ENCODE measurements at places on chromosomes 13 and 19.

DNA sequence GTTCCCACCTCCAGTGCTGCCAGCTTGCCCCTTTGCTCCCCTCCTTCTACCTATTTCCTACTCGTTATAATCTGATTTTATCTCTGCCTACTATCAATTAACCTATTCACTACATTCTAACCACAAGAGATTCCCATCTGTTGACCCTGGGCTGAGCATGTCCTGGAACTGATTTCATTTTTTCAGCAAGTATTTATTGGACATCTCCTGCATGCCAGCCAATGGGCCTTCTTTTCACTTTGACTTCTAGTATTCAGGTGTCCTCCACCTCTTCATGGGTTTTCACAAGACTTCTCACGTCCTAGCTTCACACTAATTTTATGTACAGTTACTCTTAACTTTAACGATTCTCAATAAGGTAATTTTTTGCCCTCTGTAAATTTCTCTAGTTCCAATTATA lies 282.7 kb upstream of the KLHL1 start:
- DNase-seq = peak; percentile 4

DNA sequence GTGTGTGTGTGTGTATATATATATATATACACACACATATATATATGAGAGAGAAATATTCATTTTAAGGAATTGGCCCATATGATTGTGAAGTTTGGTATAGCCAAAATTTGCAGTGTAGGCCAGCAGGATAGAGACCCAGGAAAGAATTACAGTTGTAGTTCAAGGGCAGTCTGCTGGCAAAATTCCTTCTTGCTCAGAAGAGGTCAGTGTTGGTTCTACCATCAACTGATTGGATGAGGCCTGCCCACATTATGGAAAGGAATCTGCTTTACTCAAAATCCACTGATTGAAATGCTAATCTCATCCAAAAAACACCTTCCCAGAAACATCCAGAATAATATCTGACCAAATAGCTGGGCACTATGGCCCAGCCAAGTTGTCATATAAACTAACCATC lies 24.0 kb downstream of the RNF6 start:
- DNase-seq = no peak

DNA sequence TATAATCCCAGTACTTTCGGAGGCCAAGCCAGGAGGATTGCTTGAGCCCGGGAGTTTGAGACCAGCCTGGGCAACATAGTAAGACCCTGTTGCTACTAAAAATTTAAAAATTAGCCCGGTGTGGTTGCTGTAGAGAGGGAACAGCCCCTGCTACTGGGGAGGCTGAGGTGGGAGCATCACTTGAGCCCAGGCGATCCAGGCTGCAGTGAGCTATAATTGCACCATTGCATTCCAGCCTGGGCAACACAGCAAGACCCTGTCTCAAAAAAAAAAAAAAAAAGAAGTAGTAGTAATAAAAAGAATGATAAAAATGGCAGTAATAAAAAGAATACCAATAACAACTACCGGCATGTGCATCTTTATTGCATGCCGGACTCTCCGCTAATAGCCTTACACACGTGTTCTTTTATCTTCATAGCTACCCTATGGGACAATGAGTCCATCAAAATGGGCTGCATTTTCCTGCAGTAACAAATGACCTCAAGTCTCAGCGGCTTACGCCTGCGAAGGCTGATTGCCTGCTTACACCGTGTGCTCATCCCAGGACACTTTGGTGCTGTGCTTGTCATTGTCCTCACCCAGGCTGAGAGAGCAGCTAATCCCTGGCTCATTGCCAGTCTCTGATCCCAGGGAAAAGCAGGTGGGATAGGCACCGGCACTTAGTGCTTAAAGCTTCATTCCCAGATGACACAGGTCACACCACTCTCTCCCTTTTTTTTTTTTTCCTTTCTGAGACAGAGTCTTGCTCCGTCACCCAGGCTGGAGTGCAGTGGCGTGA lies 14.4 kb upstream of the SYCN start:
- DNase-seq = peak; percentile 38

DNA sequence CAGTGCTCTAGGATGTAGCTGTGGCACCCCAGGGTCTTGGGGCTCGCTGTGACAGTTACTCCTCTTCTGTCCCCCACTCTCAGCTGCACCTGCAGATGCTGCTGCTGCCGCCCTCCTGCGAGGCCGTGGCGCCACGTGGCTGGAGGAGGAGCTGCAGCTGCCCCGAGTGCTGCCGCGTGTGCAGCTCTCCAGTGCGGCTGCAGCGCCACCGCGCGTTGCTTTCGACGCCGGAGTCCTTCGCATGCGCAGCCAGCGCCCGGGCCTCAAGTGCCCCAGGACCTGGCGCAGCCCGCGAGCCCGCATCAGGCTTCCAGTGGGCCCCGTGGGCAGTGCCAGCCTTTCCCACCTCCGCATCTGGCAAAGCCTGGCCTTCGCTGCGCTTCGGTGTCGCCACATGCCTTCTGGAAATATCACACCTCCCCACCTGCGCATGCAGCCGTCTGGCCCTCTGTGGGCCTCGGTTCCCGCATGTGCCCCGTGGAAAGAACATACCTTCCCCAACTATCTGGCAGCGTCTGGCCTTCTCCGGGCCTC lies 692 bp upstream of the ZNF580 start:
- peak; percentile 96 for DNase-seq

- DNase-seq = peak; percentile 82
Observed at GRCh38 chr19:7925171-7925851, 624 bp downstream of the CTXN1 start.

GRCh38 chr13:98222816-98223215 lies 45.7 kb upstream of the RNF113B start:
- DNase-seq = no peak

DNA sequence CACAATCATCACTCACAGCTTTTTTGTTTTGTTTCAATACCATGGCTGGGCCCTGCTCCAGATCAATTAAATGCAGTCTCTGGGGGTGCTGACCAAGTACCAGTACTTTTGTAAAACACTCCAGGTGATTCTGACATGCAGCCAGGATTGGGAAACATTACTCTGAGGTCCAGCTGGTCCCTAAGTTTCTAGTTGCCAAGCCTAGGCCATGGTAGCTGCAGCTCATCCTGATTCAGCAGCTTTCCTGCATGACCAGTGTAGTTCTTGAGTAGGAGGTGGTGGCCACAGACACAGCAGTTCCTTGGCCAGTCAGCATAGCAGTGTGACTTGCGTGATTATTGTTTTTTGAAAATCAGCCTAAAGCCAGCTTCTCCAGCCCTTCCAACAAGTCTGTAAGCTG lies 859.1 kb downstream of the DIAPH3 start:
- no peak for DNase-seq

DNA sequence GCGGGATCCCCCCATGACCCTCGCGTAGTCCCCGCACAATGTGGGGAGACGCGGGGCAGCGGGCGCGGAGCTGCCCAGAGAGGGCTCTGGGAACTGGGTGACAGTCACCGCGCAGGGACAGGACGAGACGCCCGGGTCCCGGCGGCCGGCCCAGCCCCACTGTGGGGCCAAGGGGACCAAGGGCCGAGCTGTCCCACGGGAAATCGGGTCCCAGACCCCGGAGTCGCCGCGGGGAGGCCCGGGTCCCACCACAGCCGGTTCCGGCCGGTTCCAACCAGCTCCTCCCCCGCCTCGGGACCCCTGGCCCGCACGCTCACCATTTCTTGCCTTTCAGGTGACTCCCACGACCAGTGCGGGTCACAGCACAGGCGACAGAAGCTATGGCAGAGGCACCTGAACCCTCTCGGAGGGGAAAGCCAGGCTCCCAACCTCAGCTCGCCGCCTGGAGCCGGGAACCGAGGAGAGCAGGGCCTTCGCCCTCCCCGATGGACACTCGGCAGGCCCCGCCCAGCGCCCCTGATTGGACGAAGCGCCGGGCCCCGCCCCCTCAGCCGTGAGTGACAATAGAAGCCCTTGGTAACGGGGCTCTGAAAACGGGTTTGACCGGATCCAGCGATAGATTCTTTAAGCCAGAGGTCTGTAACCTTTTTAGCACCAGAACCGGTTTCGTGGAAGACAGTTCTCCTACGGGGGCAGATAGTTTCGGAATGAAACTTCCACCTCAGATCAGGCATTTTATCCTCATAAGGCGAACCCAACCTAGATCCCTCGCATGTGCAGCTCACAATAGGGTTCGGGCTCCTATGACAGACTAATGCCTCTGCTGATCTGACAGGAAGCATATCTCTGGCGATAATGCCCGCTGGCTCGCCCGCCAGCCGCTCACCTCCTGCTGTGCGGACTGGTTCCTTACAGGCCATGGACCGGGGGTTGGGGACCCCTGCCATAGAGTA lies at the start of gene ZNF433:
Gene ZNF433, minus strand, starts transcription at position 460 of the 953 bp plus-strand sequence. Its CDS starts 140 bp downstream, at position 320.
- peak; percentile 97 for DNase-seq

DNA sequence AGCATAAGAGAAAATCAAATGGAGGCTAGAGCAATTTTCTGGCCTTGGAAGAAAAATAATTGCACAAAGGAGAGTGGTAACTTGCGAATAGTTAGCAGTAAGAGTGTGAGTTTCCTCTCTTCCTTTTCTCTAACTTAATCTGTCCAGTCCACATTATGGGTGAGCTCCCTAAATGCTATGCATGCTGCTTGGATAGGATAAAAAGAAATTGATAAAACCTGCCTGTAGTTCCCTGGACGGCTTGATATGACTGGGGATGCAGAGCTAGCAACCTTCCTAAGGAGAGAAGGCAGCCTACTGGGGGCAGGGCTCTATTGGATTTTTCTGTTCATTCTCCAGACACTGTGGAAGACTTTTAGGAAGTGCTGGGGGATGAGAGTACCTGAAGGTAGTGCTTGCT lies 311.3 kb downstream of the LMO7 start:
- DNase-seq = no peak

GRCh38 chr19:435056-435706 lies 25.7 kb downstream of the SHC2 start:
- peak; percentile 29 for DNase-seq

GRCh38 chr19:28334419-28334818 lies 878.5 kb downstream of the UQCRFS1 start:
- no peak for DNase-seq

DNA sequence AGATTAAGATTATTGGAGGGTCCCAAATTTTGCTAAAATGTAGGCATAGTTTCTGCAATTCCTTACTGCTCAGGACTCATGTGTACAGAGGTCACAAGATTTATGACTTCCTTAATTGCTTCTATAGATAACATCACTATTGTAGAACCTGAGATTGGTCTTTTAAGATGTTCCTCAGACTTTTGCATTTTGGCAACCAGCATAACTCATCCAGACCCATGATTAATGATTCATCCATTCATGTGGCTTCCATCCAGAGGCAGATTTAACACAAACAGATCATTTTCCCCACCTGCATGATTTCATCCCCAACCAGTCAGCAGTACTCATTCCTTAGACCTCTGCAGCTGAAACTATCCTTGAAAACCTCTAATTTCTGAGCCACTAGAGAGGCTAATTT lies 34.5 kb upstream of the CEACAM8 start:
- DNase-seq = no peak

DNA sequence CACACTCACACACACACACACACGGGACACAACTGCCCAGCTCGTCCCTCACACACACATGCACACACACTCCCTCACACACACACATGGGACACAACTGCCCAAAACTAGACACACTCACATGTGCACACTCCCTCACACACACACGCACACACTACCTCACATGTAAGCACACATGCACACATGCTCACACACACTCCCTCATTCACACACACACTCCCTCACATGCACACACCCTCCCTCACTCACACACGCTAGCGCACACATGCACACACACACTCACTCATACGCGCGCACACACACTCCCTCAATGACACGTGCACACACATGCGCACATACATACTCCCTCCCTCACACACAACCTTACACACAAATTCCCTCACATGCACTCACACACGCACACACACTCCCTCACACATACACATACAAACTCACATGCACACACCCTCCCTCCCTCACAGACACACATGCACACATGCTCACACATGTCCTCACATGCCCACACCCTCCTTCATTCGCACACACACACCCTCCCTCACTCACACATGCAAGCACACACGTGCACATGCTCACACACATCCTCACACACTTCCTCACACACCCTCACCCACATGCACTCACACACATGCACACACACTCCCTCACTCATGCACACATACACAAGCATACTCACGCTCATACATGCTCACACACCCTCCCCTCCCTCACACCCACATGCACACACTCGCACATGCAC lies 9.0 kb upstream of the RASA3 start:
- DNase-seq = no peak

DNA sequence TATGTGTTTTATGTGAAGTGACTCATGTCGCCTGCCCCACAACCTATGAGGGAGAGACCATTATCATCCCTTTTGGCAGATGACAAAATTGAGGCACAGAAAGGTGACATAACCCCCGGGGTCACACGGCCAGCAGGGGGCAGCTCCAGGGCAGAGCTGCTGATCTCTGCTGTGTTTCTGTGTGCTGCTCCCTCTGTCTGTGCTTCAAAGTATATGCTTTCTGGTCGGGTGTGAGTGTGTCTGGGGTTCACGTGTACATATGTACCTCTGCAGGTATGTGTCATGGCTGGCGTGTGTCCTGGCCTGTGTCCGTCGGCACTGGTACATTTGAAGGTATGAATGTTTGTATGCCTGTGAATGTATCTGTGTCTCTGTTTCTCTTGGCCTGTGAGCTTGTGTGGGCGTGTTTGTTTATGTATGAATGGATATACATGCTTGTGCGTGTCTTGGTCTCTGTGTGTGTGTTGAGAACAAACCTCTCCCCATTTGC lies 7.1 kb downstream of the LIPE start:
- DNase-seq = peak; percentile 81

- no peak for DNase-seq
Observed at GRCh38 chr19:53991224-53992113, at the start of gene CACNG6. Gene CACNG6 (plus strand): TSS chr19:53991637. CDS start chr19:53992878, 1,241 bp downstream.

DNA sequence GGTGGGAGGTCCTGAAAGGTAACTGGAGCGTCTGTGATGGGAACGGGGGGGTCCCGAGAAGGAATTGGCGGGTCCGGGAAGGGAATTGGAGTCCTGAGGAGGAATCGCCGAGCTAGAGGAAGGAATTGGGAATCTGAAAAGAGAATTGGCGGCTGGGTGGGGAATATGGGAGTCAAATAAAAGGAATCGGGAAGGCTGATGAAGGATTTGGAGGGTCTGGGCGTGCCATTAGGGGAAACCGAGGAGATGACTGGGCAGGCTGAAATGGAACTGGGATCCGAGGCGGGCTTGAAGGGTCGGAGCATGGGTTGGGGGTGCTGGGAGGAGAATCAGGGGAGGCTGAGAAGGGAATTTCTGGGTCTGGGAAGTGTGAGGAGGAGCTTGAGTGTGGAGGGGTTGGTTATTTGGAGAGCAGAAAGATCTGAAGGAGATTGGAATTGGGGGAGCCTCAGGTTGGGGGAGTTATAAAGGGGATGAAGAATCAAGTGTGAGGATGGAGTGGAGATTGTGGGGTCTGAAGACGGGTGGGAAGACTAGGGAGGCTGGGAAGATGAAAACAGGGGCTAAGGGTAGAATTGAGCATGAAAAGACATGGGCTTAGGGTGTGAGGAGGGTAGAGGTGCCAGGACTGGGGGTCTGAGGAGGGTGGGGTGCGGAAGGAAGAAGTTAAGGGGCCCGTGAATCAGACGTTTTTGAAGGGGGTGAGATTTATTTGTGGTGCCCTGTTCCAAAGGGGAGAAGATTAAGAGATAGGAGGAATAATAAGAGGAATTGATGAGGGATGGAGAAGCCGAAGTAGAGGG lies 718 bp downstream of the ACTN4 start:
- peak; percentile 64 for DNase-seq

DNA sequence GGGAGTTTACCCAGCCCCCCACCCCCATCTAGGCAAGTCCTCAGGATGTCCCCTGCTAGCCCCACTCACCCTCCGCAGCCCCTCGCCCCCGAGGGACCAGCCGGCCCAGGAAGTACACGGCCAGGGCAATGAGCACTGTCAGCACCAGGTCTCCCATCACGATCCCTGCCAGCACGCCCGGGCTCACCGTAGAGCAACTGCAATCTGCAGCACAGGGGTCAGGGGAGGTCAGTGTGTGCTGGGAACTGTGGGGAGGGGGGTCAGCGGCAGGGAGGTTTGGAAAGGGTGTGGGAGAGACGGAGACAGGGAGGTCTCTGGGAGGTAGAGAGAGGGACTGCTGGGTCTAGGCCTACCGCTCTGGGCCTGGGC lies 734 bp downstream of the TYROBP start:
- DNase-seq = no peak

Measured in DMS53 (cell line).